ENCODE measurements at places on chromosomes 12 and 14. TPM values are rescaled to one million over a fixed set of nuclear protein-coding genes. Genes with fewer than 3 reads are reported as not detected.

The DNAI7 gene
- not detected for total RNA-seq

The IL31 gene
- 54.3 TPM for total RNA-seq

The EMC9 gene
- 30.4 TPM for total RNA-seq

The KLRC1 gene
- 0.21 TPM for total RNA-seq

The NANOG gene
- total RNA-seq: not detected

GRCh38 chr12:15527201-15528080, 205.1 kb downstream of the PTPRO start:
- no peak for DNase-seq

DNA sequence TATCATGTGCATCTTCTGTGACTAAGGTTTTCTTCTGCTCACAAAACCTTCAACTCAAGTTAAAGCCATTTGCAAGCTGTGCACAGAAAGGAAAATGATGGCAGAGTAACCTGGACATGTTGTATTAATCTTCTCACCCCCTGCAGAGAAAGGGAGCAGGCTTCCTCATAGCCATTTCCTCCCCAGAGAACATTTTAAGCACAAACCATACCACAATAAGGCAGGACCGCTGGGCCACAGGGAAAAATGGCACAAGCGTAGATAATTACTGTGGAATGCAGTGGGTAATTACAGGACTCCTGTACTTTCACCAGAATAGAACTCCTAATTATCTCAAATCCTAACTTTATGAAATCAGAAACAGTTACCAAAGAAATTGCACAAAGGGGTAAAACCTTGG, 215.7 kb downstream of the KIF21A start:
- DNase-seq: no peak

DNA sequence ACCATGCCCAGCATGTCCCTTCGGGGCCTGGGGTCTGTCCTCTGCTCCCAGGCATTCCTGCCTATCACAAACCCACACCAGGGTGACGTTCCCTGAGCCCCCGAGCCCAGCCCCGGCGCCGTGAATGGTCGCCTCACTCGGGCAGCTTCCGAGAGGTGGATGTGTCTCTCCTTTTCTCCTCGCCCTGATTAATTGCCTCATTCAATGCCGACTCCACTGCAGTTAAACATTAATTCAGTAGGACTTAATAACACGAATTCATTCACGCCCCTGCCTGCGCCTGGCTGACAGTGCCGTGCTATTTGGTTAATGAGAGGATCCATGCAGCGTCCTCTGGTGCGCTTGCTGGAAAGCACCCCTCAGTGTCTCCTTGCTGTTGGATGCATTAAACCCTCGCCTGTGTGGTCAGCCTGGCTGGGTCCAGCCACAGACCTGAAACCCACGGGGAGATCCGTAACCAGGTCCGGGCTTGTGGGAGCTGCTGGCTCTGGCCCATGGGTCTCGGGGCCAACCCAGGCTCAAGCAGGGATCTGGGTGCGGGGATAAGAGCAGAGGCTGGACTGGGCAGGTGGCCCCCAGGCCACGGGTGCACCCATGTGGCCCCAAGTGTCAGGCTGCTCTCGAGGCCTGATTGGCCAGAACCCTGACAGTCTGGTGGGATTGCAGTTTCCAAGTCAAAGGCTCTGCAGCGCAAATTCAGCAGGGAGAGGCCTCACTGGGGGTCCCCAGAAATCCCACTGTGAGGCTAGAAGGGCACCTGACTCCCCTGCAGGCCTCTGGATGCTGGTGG, 55.4 kb downstream of the FBRSL1 start:
- DNase-seq: no peak

DNA sequence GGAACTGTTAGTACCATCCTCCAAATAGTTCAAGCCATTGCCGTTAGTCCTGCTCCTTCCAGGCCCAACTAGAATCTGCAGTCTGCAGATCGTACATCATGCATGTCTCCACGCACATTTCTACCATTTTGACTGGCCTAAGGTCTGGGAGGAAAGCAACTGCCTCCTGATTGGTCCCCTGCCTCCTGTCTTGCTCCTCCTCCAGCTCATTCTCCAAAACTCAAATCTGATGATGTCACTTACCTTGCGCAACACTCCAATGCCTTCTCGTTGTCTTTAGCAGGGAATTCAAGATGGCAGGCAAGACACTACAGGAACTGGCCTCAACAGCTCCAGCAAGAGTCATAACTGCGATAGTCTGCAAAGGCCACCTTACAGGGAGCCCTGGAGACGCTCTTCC, 9.7 kb upstream of the HCAR1 start:
- DNase-seq: no peak

DNA sequence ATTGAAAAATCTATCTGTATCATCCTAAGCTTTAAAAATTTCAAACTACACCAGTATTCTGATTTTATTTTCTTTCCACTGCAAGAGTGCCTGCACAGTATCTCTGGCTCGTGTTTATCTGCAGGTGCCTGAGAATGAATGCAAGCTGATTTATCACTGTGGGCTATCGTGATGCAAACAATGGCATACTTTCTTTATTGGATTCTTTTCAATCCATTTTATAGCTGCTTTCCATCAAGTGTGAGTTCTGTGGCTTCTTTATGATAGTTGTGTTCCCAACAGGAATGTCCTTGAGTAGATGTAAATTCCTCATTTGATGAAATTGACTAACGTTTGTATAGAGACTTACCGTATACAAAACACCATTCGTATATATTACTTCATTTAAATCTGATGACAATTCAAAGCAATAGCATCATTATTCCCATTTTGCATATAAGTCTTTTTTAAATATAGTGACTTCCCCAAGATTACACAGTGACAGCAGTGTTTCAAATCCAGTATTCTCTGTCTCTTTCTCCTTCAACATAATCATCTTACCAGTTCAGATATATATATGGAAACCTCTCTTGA, 160.3 kb upstream of the ABCD2 start:
- no peak for DNase-seq

DNA sequence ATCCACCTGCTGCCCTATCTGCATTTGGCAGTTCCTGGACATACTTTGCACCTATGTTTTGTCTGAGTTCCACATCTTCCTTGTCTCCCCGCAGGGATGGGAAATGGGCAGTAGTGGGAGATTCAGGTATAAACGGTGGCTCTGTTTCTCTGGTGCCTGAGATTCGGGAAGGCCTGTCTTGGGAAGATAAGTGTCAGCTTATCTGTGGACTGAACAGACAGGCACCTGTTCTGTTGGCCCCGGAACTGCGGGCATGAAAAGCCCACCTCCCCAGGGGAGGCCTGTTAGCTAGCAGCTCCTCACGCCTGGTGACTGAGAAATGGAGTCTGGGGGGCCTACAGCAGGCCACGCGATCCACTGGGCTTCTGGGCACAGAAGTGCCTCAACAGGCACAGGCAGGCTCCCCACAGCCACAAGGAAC, 5.8 kb downstream of the PHB2 start:
- DNase-seq: no peak

- no peak for DNase-seq
Observed at GRCh38 chr14:90777830-90778485, 38.3 kb downstream of the TTC7B start.

DNA sequence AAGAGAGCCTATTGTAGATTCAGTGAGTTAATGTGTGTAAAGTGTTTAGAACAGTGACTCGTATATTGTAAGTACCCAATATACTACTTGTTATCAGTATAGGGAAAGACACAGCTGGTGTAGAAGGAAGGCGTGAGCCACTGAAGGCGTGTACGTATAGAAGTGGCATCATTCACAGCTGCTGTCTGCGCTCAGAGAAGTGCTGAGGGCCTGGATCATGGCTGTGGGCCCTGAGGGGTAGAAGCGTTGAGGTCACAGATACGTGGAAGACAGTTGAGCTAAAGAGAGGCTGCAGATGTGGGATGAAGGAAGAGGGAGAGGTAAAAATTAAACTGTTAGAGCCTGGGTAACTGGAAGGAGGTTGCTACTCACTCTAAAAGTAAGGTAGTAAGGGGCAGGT, 5.9 kb downstream of the C12orf75 start:
- DNase-seq: no peak

GRCh38 chr14:53601409-53601808, 355.2 kb downstream of the BMP4 start:
- DNase-seq: no peak

- no peak for DNase-seq
Observed at GRCh38 chr12:27343255-27344000, 10.8 kb downstream of the BMAL2 start.

DNA sequence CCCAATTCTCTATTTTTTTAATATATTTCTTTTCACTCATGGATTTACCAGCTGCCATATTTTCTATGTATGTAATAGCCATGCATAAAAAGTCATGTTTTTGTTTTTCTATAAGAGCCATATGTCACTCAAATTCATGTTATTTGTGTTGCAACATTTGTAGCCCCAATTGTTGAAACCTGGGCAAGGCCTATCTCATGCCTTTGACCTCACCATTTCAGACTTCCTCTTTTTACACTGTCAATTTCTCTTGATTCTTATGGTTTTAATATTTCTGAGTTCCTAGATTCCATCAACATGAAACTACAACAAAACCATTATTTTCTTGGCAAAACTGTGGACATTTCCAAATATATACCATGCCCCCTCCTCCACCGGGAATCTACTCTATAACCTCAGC, 647.5 kb downstream of the C12orf50 start:
- DNase-seq: no peak

DNA sequence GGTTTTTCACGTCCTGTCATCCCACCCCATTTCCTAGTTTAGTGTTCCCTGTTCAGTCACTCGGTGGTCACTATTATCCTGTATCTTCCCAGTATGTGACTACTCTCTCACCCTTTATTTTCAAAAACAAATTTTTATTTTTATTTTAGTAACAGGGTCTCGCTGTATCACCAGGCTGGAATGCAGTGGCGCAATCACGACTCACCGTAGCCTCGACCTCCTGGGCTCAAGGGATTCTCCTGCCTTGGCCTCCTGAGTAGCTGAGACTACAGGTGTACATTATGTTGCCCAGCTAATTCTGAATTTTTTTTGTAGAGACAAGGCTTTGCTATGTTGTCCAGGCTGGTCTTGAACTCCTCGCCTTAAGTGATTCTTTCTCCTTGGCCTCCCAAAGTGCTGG, 20.1 kb upstream of the PRICKLE1 start:
- DNase-seq: no peak

DNA sequence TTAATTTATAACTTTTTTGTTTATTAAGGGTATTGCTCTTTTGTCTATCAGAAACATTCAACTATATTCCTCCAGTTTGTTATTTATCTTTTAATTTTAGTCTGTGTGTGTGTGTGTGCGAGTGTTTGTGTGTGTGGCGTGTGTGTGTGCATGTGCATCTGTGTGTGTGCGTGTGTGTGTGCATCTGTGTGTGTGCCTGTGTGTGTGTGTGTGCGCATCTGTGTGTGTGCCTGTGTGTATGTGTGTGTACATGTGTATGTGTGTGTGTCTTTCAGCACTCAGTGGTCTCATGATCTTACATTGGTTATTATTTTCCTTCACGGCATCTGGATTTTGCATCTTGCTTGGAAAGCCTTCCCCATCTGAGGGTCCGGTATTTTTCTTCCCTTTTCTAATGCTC, 281.1 kb upstream of the RTL1 start:
- no peak for DNase-seq

DNA sequence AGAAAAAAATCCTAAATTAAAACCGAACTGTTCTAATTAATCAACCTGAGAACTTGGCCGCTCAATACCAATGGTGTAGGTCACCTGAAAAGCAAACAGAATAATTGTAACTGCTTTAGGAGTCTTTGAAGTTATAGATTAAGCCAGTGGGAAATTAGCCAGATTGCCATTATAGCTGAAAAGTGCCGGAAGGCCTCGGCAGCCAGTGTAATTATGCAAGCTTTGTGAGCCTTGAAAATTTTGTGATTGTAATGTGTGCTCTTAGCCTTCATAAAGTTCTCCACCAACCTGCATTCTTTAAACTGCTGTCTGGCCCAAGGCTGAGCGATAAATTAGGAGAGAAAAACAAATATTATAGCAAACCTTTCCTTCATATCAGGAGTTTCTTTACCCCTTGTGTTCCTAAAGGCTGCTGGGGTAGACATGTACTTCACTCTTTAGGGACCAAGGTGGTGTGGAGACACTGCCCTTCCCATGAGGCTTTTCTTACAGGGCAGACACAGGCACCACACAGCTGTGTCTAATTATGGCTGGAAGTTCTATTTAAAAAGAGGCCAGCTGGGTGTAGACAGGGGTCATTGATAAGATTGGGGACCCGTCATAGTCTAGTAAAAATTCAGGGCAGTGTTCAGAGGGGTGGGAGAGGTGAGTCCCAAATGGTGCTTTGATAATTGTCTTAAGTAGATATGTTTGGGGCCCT, 991.2 kb downstream of the FLRT2 start:
- DNase-seq: no peak

DNA sequence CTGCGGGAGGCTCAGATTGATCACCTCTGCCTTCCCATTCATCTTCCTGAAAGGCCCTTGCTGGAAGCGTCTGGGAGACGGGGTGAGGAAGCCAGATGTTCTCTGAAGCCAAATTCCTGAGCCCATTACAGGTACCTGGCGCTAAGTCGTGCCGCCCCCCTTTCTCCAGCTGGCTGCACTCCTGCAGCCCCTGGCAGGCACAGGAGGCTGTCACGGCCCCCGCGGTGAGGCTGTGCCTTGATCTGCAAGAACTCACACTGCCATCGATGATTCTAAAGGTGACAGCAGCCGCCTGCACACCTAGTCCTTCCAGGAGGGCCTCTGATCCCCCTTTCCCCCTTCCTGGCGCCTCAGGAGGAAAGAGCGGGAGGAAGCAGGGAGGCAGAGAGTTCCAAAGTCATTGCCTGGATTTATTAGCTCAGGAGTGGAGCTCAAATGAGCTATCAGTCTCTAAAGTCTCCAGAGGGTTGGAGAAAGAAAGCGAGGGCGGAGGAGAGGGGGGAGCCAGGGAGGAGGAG, 106.9 kb downstream of the RFLNA start:
- no peak for DNase-seq

- DNase-seq: peak; percentile 61
Observed at GRCh38 chr12:57127101-57127725, 1.1 kb upstream of the LRP1 start.

- DNase-seq: no peak
Observed at GRCh38 chr12:53751336-53752191, at the start of gene CISTR. Gene CISTR, minus strand, starts transcription at chr12:53751979.
